ENCODE measurements at places on chromosomes 11 and 22. TPM values are rescaled to one million over a fixed set of nuclear protein-coding genes. Genes with fewer than 3 reads are reported as not detected.
A peak's percentile ranks its signal among the peaks of the same experiment; 100 is the strongest.

- peaks cover 70% of the 10 kb centered on the region for H3K4me1 ChIP-seq
- no peak for DNase-seq
- no peak overlapping the region for H3K4me3 ChIP-seq
- H3K27me3 ChIP-seq, result no peaks in the 10 kb centered on the region
- H3K36me3 ChIP-seq, result no peaks in the 10 kb centered on the region
- H3K27ac ChIP-seq, result no peak overlapping the region
These were observed 40.7 kb downstream of the PACSIN2 start for GRCh38 chr22:42974223-42974622.

GRCh38 chr11:2248762-2249161, 21.6 kb downstream of the ASCL2 start:
- no peaks in the 10 kb centered on the region for H3K4me1 ChIP-seq
- no peak overlapping the region for H3K27ac ChIP-seq
- peaks cover 4% of the 10 kb centered on the region for H3K27me3 ChIP-seq
- H3K36me3 ChIP-seq, result no peaks in the 10 kb centered on the region

GRCh38 chr11:102926517-102926916, 29.0 kb downstream of the MMP13 start:
- no peak overlapping the region for H3K27ac ChIP-seq
- DNase-seq, result no peak

DNA sequence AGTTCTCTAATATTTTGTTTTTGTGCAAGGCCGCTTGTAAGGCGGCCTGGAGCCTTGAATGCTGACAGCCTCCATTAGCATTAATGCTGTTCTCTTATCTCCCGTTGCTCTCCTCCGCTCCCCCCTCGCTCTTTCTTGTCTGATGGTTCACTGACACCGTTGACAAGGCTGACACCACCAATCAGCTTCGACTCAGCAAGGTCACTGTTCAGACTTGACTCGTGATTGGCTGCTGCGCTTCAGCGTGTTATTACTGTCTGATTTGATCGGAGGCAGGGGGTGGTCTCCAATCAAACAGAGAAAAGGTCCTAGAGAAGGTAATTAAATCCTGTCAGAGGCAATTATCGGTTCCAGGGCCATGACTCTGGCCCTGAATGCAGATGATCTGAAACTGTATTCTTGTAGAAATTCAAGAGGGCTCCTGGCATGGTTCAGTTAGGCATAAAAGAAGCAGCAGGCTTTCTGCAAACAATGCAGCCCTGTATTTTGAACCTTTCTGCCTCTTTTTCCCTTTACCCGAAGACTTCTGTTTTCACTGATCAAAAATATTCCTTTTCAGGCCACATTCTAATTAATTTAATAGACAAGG, 49.3 kb upstream of the MPPED2 start:
- peak overlapping the region; percentile 47 for H3K4me3 ChIP-seq
- H3K36me3 ChIP-seq, result no peaks in the 10 kb centered on the region
- no peak for DNase-seq

- no peaks in the 10 kb centered on the region for H3K27me3 ChIP-seq
- H3K36me3 ChIP-seq, result no peaks in the 10 kb centered on the region
- no peak for DNase-seq
- no peak overlapping the region for H3K4me3 ChIP-seq
These were observed 71.4 kb downstream of the SCN3B start for GRCh38 chr11:123582992-123583504.

- H3K27ac ChIP-seq, result no peak overlapping the region
- H3K4me3 ChIP-seq, result no peak overlapping the region
- DNase-seq, result no peak
These were observed 44.4 kb upstream of the CLDN5 start for GRCh38 chr22:19568337-19569275.

Gene PITPNM1
- total RNA-seq, result 27.1 TPM

Gene CYTH4
- total RNA-seq, result 78.0 TPM

GRCh38 chr11:130999086-130999485, 82.8 kb upstream of the SNX19 start:
- no peak overlapping the region for H3K27ac ChIP-seq
- no peak overlapping the region for H3K4me3 ChIP-seq
- H3K27me3 ChIP-seq, result no peaks in the 10 kb centered on the region
- no peaks in the 10 kb centered on the region for H3K4me1 ChIP-seq
- H3K36me3 ChIP-seq, result no peaks in the 10 kb centered on the region
- no peak for DNase-seq

Gene ST14
- 6.9 TPM for total RNA-seq

Gene ZNF215
- 1.8 TPM for total RNA-seq

GRCh38 chr11:76251576-76251975, 45.3 kb upstream of the WNT11 start:
- no peak overlapping the region for H3K27ac ChIP-seq
- DNase-seq, result no peak
- H3K36me3 ChIP-seq, result no peaks in the 10 kb centered on the region
- no peaks in the 10 kb centered on the region for H3K4me1 ChIP-seq
- H3K27me3 ChIP-seq, result no peaks in the 10 kb centered on the region

DNA sequence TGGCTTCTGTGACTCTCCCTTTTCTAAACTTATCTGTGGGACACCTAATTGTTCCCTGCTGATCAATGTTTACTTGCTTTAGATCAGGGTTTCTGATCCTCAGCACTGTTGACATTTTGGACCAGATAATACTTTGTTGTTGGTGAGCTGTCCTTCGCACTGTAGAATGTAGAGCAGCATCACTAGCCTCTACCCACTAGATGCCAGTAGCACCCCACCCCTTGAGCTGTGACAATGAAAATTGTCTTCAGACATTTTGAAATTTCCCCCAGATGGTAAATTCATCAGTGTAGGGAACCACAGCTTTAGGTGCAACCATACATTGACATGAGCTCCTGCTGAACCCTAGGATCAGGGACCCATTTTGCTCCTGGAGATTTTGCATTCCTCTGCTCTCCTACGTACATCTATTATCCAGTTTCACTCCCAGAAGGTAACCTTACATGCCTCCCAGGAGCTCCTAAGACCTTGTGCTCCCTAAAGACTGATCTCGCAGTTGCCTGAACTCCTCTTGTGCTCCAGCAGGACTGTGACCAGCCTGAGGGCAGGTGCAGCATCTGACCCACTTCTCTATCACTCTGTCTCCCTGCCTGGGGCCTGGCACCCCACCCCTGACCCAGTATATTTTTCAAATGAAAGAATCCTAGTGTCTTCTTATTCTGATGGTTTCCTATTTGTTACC, 107.8 kb downstream of the FAR1 start:
- H3K27me3 ChIP-seq, result no peaks in the 10 kb centered on the region
- no peak overlapping the region for H3K4me3 ChIP-seq
- no peak for DNase-seq

Gene TPCN2
- 38.0 TPM for total RNA-seq

Gene A4GALT
- total RNA-seq, result 77.3 TPM

Gene FOLR3
- total RNA-seq, result not detected

DNA sequence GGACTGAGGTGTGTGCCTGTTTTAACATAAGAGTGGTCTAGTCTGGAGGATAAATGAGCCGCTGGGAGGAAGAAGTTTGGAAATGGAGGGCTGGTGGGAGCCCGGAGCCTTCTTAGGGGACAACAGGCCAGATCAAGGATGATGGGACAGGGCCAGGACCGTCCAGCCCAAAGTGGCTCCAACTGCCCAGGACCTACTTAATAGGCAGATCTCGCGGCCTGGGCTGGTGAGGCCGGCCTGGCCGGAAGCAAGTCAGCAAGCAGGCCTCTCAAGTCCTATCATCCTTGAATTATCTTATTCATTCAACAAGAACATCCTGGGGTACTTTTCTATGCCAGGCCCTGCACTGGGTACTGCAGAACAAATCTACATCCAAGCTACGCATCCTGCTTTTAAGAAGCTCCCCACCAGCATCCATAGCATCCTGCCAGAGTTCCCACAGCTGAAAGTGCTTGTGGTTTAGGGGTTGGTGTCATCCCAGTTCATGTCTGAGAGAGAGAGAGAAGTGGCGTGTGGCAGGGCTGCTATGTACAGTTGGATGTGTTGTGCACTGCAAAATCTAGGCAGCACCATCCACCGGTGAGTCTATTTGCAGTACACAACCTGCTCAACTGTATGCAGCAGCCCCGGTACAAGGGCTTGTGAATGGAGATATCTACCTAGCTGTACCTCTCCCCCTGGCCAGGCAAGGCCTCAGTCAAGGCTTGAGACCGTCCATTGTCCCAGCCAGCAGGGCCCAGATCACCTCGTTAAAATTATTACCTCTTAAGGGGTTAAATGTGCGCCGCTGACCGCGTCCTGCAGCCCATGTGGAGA, 82.1 kb downstream of the FBLN1 start:
- H3K27me3 ChIP-seq, result no peaks in the 10 kb centered on the region
- H3K36me3 ChIP-seq, result no peaks in the 10 kb centered on the region
- H3K27ac ChIP-seq, result no peak overlapping the region
- no peaks in the 10 kb centered on the region for H3K4me1 ChIP-seq
- H3K4me3 ChIP-seq, result no peak overlapping the region

Gene SLC22A9
- total RNA-seq, result not detected

- no peaks in the 10 kb centered on the region for H3K36me3 ChIP-seq
- H3K27ac ChIP-seq, result no peak overlapping the region
- H3K4me3 ChIP-seq, result no peak overlapping the region
- H3K27me3 ChIP-seq, result no peaks in the 10 kb centered on the region
- no peak for DNase-seq
These were observed 168.6 kb downstream of the CTTN start for GRCh38 chr11:70566768-70567530.

DNA sequence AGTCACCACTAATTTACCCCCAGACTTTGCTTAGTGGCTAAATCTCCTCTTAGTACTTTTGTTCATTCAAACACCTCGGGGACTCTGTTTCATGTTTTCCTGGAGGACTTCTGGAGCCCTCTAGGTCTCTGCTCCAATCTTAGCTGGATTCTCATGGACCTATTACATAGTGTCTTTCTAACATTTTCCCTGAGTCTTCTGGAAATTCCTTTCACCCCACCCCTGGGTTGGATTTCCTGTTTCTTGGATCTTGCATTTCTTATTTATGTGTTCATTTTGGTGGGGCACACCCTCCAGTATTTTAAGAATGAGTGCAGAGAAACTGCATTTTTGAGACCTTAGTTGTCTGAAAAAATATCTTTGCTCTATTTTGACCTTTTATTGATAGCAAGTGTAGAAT, 220.1 kb downstream of the BLID start:
- H3K4me1 ChIP-seq, result peaks cover 18% of the 10 kb centered on the region
- no peak overlapping the region for H3K27ac ChIP-seq
- DNase-seq, result no peak
- H3K36me3 ChIP-seq, result no peaks in the 10 kb centered on the region
- no peak overlapping the region for H3K4me3 ChIP-seq
- H3K27me3 ChIP-seq, result no peaks in the 10 kb centered on the region

- H3K27me3 ChIP-seq, result no peaks in the 10 kb centered on the region
- H3K4me3 ChIP-seq, result peak overlapping the region; percentile 90
- peak; percentile 41 for DNase-seq
- no peaks in the 10 kb centered on the region for H3K36me3 ChIP-seq
These were observed 1.9 kb upstream of the ADM start for GRCh38 chr11:10302744-10303557.

GRCh38 chr11:71491531-71491930, 35.5 kb upstream of the KRTAP5-7 start:
- H3K4me3 ChIP-seq, result no peak overlapping the region
- H3K36me3 ChIP-seq, result peaks cover 41% of the 10 kb centered on the region
- H3K27ac ChIP-seq, result no peak overlapping the region
- DNase-seq, result no peak
- H3K4me1 ChIP-seq, result no peaks in the 10 kb centered on the region

Gene CRACR2B
- total RNA-seq, result 9.6 TPM

DNA sequence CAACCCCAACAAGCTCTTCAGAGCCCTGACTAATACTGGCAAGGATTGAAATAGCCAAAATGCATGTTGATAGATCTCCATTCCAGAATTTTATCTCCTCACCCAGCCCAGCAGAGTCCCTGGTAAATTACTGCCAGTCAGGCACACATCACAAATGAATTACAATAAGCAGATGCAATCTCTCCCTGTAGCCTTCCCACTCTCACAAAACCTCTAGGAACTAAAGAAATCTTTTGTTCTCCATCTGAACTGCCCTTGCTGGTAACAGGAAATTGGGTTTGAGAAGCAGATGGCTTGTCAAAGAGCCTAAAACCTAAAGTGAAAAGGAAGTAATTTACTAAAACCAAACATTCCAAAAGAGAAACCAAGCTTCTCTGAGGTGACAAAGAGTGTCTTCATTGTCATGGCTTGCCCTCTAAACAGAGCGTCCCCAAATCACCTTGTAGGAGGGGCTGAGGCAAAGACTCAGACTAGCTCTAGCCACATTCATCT, 59.5 kb downstream of the FAM168A start:
- H3K36me3 ChIP-seq, result no peaks in the 10 kb centered on the region
- no peaks in the 10 kb centered on the region for H3K27me3 ChIP-seq
- H3K4me1 ChIP-seq, result no peaks in the 10 kb centered on the region
- no peak overlapping the region for H3K27ac ChIP-seq
- DNase-seq, result no peak

DNA sequence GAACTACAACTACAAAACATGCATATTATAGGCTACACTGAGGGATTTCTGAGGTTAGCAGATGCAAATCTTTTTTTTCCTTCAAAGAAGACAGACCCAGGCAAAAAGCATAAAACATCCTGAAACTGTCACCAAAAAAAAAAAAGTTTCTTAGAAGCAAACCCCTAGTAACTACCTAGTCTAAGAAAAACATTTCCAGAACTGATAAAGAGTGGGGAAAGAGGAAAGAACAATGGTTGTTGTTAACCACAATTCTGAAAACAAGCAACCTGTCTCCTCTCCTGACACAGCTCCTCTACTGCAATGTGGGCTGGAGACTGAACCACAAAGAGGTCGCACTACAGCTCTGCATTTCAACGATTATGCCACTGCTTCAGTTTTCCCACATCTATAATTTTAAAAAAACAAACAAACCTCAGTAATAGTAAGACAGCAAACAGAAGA, 15.0 kb downstream of the DENND5A start:
- H3K4me3 ChIP-seq, result no peak overlapping the region
- no peak for DNase-seq
- H3K36me3 ChIP-seq, result no peaks in the 10 kb centered on the region
- H3K27me3 ChIP-seq, result no peaks in the 10 kb centered on the region
- no peak overlapping the region for H3K27ac ChIP-seq
- peaks cover 26% of the 10 kb centered on the region for H3K4me1 ChIP-seq

DNA sequence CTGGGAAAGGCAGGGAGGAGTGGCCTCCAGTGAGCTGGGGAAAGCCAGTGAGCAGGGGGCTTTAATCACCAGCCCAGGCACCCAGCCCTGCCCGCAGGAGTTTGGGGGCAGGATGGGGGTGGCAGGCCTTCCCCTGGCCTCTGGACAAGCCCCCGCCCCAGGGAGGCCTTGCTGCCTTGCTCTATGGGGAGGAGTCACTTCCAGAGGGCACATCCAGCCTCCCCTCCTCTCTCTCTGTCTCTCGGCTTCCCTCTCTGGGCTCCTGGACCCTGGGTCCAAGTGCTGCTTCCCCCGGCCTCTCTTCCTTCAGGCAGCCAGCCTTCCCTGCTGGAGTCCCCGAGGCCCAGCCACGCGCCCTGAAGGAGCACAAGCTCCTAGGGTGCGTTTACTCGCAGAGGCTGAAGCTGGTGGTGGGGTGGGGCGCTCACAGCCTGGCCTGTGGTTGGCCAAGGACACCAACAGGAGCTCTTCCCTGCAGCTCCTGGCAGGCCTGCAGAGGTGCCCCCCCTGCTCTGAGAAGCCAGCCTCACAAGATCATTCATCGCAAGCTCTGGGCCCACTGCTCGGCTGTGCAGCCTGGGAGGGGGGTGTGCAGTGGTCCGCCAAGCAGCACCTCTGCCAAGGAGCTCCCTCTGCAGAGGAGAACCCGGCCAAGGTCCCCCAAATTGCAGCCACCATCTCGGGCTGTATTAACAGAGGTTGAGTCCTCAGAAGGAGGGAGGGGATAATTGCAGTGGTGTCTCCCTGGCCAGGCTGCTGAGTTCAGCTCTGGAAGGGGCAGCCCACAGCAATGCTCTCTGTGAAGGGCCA, 25.4 kb downstream of the OSBPL5 start:
- H3K4me3 ChIP-seq, result no peak overlapping the region
- DNase-seq, result no peak
- peaks cover 42% of the 10 kb centered on the region for H3K4me1 ChIP-seq
- H3K27me3 ChIP-seq, result no peaks in the 10 kb centered on the region
- no peak overlapping the region for H3K27ac ChIP-seq
